ENCODE measurements at places on chromosomes 6 and 20.

DNA sequence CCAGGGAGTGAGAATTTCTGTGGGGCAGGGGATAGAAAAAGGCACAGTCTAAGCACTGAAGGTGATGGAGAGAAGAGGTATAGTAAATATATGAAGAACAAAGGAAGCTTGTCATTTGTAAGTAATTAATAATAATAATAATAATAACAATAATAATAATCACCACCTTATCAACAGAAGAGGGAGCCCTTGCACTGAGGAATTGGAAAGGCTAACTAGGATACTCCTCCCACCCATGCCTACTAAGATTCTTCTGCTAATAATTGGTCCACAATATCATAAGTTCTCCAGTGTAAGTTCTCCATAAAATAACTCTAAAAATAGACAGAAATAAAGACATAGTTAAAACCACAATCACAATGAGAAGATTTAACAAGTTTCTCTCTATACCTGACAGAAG lies 912 bp upstream of the OR12D3 start:
- no peak for DNase-seq

DNA sequence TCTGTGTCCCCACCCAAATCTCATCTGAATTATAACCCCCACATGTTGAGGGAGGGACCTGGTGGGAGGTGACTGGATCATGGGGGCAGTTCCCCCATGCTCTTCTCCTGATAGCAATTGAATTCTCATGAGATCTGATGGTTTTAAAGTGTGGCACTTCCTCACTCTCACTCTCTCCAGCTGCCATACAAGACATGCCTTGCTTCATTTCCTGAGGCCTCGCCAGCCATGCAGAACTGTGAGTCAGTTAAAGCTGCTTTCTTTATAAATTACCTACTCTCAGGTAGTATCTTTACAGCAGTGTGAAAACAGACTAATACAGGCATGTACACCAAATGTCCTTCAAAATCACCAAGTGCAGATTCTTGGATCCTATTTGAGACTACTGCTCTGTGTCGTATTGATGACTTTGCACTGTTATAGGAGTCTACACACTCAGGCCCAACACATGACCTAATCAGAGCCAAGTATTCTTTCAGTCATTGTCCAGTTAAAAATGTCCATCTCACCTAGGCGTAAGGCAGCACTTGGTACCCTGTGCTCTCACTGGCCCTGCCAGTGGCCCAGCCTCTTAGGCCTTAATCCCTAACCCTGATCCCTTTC lies 52.8 kb upstream of the UST start:
- DNase-seq = no peak

GRCh38 chr6:82268301-82268846 lies 20.8 kb upstream of the IBTK start:
- no peak for DNase-seq

DNA sequence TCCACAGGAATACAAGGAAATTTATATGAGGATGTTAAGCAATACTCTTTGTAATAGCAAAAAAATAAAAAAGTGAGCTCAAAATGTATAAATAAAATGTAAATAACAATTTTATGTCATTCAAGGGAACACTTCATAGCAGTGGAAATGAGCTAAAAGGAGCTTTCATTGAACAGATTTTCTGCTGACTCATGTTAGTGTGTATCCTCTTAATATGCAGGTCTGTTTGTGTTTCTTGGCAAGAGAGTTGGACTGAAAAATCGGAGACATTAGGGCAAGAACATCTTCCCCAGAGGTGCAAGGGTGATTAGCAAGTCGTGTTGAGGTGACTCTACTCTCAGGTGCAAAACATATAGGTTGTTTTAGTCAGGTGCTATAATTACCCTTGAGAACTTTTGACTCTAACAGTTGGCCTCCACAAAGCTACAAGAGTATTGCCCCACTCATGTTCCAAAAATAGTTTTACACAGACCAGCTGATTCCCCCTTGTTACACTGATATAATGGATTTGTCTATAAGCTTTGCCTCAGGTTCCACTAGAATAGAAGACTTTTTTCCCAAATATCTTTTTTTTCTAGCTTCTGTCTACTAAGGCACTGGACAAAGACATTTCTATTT lies 702.9 kb downstream of the TENT5A start:
- no peak for DNase-seq

DNA sequence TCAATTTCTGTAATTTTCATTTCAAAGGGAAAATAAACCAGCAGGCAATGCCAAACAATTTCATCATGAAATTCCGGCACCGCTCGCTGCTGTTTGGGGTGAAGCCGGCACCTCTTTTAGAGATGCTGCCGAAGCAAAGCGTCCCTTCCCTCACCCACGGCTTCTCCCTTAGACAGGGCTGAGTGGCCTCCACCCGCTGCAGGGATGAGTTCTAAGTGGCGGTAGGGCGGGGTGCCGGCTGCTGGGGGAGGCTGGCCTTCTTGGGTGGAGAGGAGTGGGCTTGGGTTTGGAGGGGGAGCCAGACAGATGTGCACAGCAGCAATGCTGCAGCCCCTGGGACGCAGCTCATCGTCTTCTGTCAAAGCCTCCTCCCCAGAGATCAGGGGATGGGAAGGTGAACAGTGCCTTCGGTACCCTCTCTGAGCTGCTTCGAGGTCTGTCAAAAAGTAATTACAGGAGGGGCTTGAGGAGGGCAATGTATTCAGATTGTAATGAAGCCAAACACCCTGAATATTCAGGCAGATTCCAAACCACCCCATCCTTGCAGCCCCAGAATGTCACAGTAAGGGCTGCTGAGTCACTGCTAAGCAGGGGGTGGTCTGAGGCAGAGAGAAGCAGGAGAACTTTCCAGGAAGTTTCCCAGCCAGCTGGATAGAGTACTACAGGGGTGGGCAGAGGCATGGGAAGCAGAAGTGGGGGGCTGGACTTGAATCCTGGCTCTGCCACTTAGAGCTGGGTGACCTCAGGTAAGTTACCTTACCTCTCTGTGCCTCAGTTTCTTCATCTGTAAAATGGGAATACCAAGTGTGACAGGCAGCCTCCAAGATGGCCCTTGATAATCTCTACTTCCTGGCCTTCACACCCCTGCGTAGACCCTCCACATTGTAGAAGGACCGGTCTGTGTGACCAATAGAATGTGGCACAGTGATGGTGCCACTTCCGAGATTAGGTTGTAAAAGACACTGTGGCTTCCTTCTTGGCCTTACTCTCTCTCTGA lies 96.6 kb downstream of the SULF2 start:
- DNase-seq = no peak

DNA sequence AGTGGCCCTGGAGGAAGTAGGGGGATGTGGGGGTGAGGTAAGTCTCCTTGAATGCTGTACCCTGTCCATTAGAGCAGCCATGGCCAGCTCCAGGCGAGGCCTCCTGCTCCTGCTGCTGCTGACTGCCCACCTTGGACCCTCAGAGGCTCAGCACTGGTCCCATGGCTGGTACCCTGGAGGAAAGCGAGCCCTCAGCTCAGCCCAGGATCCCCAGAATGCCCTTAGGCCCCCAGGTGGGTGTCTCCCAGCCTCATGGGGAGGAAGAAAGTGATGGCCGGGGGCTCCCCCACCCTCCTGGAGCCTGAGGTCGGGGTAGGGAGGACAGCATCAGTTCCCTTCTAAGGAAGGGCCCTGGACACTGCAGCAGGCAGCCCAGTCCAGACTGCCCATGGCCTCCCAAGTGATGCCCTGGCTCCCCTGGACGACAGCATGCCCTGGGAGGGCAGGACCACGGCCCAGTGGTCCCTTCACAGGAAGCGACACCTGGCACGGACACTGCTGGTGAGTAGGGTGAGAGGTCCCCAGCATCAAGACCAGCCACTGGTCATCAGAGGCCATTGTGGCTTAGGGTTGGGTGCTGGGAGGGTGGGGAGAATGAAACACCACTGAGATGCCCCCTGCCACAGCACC lies 1.0 kb downstream of the GNRH2 start:
- no peak for DNase-seq

DNA sequence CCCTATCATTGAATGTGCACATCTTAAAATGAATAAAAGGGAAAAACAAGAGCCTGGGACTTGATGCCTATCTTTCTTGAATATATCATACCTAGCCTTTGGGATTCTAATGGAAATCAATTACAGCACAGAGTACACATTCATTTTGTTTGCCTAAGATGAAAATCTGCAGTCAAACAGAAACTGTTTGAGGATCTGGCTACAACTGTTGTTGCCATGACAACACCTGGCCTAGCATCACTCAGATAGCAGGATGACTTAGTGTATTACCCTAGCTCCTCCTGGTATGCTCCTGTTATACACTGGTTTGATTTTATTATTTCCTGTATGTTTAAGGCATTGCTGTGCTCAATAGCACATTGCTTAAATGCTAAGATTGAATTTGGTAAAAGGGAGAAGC lies 71.5 kb upstream of the LAMP5 start:
- no peak for DNase-seq

DNA sequence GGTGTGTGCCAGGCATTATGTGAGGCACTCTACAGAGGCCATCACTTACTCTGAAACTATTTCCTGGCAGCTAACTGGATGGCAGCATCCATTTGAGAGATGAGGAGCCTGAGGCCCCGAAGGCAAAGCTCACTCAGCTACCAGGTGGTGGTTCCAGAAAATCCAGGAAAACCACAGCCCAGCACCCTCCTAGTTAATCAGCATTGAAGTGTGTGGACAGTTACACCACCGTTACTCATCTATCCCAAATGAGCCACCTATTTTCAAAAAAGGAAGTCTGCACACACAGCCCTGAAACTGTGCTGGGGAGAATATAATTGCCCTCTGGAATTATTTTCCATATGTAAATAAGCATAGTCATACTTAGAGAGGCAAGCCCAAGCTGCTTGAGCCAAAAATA lies 67.4 kb downstream of the CNBD2 start:
- no peak for DNase-seq

DNA sequence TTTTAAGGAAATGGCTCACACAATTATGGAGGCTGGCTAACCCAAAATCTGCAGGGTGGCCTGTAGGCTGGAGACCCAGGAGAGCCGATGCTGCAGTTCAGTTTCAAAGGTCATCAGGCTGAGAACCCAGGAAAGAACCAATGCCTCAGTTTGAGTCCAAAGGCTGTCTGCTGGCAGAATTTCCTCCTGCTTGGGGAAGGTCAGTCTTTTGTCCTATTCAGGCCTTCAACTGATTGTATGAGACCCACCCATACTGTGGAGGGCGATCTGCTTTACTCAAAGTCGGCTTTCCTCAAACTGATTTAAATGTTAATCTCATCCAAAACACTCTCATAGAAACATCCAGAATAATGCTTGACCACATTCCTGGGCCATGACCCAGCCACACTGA lies 189.7 kb upstream of the CDYL start:
- DNase-seq = no peak

- no peak for DNase-seq
These were observed 29.7 kb upstream of the CD93 start for GRCh38 chr20:23115822-23116221.

- DNase-seq = no peak
These were observed 27.0 kb upstream of the ADGRF1 start for GRCh38 chr6:47069156-47069555.
